ENCODE measurements at places on chromosomes 2 and 18. TPM values are rescaled to one million over a fixed set of nuclear protein-coding genes. Genes with fewer than 3 reads are reported as not detected.

GRCh38 chr2:30403592-30404312, 43.3 kb upstream of the LCLAT1 start:
- no peak for DNase-seq

DNA sequence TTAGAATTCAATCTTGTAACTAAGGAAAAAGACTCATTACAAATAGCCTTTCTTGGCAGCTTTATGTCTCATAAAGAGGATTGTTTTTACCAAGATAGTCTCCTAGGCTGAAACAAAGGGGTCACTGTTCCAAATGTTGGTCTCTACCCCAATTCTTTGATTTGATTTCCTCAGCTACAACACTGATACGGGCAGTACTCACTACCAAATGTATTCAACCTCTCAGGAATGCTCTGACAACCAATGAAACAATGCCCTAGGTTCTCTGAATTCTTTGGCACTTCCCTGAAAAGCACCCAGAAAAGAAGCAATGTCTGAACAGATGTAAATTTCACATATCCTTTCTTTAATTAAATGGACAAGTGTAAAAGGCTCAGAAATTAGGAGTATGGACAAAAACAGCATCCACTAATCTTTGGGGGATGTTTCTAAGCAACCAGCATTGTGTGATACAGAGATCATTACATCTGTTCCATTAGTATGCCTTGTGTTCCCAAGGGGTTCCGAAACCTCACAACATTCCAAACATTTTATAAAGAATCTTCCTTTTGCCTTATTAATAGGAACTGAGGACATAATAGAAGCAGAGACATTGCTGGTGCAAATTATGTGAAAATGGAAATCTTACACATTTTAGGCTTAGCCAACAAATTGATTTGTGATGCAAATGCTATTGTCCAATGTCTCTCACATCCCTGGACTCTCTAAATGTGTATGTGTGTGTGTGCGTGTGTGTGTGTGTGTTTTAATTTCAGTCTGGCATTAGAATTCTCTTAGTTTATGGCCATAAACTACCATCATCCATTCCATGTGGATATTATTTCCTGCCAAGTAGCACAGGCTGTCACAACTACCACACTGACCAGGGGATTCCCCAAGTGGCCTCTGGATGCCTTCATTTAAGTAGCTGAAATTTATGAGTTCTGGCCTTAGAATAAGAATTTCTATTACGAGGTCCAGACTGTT, 276.0 kb downstream of the MTX2 start:
- DNase-seq: no peak

- DNase-seq: no peak
These were observed 18.7 kb downstream of the CASP8 start for GRCh38 chr2:201279079-201279478.

GRCh38 chr2:239323447-239323846, 77.4 kb downstream of the HDAC4 start:
- no peak for DNase-seq

Gene NT5C1B
- not detected for total RNA-seq

- no peak for DNase-seq
These were observed 175.6 kb upstream of the ZFP36L2 start for GRCh38 chr2:43402002-43402401.

Gene RTP5
- total RNA-seq: not detected

Gene CYTIP
- total RNA-seq: 227 TPM

Gene KLHL29
- total RNA-seq: 4.1 TPM

GRCh38 chr18:50195689-50196088, 742 bp upstream of the MYO5B start:
- DNase-seq: no peak

DNA sequence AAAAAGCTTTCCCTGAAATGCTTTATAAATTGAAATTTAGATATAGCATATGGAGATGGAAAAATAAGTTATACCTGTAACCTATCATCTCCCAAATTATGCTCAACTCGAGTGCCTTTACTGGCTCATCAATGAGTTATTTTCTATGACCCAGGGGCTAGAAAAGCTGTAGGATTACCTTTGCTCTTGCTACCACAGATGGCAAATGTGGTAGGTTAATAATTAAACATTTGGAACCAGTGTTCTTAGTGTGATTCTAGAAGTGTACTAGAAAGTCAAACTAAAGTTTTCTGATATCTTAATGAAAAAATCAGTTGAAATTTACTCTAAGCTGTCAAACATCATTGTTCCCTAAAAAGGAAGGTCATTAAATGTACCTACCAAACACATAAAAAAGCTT, 22.5 kb downstream of the ALS2 start:
- no peak for DNase-seq

Gene CREG2
- not detected for total RNA-seq

DNA sequence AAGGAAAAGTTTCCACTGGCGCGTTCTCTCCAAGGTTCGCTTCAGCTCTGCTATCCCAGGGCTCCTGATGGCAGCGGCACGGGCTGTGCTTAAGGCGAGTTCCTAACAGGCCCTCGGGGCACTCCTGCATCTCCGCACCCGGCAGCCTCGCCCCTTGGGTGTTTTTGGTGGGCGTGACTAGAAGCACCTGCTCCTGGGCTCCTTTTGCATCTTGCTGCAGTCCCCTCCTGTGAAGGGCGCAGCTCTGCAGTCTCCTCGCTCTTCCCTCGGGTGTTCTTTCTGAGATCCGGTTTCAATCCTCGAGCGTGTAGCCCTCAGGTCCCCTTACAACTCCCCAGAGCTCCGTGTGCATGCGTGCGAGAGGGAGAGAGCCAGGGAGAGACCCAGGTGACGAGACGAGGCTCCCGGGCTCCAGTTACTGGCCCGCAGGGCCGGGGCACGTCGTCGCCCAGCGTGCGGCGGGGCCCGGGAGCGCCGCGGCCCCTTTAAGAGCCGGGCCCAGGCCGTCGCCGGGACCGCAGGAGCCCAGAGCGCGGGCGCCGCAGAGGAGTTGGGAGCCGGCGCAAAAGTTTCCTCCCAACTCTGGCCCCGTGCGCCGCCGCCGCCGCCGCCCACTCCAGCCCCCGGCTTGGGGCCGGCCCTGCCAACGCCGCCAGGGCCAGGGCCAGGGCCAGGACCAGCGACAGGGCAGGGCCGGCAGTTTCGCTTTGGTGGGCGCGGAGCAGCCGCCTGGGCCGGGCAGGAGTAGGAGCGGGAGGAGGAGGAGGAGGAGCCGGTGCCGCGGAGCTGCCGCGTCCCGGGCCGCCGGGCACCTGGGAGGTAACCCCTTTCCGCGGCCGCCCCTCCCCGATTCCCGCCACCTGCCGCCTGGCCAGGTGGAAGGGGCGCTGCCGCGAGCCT, at the start of gene PARD3B:
Gene PARD3B (plus strand): TSS at position 515 of the 900 bp plus-strand sequence. CDS start 525 bp downstream, outside the sequence.
- DNase-seq: peak; percentile 35

- DNase-seq: no peak
These were observed 82.0 kb downstream of the NRP2 start for GRCh38 chr2:205764270-205764746.

Gene IL1B
- not detected for total RNA-seq
